ENCODE measurements at places on chromosomes 5 and 9. TPM values are rescaled to one million over a fixed set of nuclear protein-coding genes. Genes with fewer than 3 reads are reported as not detected.

The RNF183 gene
- not detected for total RNA-seq

The SPATA31C1 gene
- total RNA-seq, result not detected

The EGFLAM gene
- 1.3 TPM for total RNA-seq

The ADAMTS12 gene
- 179 TPM for total RNA-seq
